Activated naive CD8-positive, alpha-beta T cell treated with anti-CD3 and anti-CD28 coated beads, Interleukin-2, amount 50 U/mL, for 24 hours (primary cell): ENCODE measurements at places on chromosomes 7 and 10.
A peak's percentile ranks its signal among the peaks of the same experiment; 100 is the strongest.

DNA sequence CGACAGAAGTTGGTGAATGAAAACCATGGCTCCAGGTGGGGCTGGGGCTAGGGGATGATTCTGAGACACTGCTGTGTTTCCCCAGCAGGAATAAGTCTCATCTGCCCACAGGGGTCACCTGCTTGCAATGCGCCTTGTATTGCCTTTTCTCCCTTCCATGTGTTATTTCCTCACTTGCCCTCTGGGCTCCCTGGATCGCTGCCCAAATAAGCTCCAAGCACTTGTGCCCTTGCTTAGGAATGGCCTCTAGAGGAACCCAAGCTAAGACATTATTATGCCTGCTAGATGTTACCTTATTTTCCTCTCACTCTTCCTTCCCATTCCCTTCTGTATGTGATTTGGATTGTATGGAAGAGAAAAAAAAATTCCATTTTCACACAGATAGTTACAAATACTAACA is 24.8 kb upstream of the PLPP4 start:
- no peak overlapping the region for H3K27ac ChIP-seq
- H3K4me1 ChIP-seq, result peaks cover 3% of the 10 kb centered on the region
- no peaks in the 10 kb centered on the region for H3K36me3 ChIP-seq
- peaks cover 12% of the 10 kb centered on the region for H3K27me3 ChIP-seq
- no peak for DNase-seq
- H3K4me3 ChIP-seq, result no peak overlapping the region

DNA sequence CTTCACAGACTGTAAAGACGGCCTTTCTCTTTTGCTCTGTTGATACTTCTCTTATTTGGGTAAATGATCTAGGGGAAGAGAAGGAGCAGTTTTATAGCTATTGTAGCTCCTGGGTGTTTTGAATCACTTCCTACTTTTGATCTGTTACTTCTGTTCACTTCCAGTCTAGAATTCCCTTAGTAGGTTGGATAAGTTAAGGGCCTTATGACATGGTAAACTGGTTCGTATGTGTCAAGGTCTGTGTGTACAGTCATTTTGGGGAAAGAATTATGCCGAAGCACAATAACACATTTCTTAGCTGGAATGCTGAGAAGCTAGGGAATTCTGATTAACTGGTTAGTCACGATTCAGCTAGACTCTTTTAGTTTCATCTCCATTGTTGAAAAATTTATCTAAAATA is 8.1 kb downstream of the DENND10 start:
- H3K27ac ChIP-seq, result no peak overlapping the region
- no peaks in the 10 kb centered on the region for H3K27me3 ChIP-seq
- H3K36me3 ChIP-seq, result peaks cover 20% of the 10 kb centered on the region
- no peak overlapping the region for H3K4me3 ChIP-seq
- peaks cover 13% of the 10 kb centered on the region for H3K4me1 ChIP-seq

DNA sequence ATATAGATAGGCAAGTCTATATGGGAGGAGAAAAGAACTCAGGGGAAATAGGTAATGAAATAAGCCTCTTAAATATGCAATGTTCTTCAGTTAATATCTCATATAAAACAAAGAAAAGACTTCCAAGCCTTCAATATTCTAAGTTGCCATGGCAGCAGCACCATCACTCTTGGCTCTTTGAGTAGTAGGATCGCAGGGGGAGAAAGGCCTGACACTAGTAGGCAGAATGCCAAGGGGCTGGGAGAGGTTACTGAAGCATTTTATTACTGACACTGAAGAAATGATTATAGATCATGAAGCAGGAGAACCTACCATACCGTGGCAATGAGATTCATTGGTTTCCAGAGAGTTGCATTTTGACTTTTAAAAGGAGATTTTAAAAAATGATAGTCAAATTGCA is 193.9 kb downstream of the NXPH1 start:
- H3K27ac ChIP-seq, result no peak overlapping the region
- no peaks in the 10 kb centered on the region for H3K27me3 ChIP-seq
- DNase-seq, result no peak

GRCh38 chr7:8982338-8982992 is 549.1 kb downstream of the NXPH1 start:
- no peak overlapping the region for H3K4me3 ChIP-seq
- no peak for DNase-seq
- H3K27me3 ChIP-seq, result no peaks in the 10 kb centered on the region
- no peak overlapping the region for H3K27ac ChIP-seq

- no peaks in the 10 kb centered on the region for H3K27me3 ChIP-seq
- H3K4me1 ChIP-seq, result no peaks in the 10 kb centered on the region
- H3K27ac ChIP-seq, result no peak overlapping the region
- H3K36me3 ChIP-seq, result no peaks in the 10 kb centered on the region
- no peak for DNase-seq
- no peak overlapping the region for H3K4me3 ChIP-seq
Observed at GRCh38 chr7:102931757-102932156, 19.0 kb downstream of the LRRC17 start.

DNA sequence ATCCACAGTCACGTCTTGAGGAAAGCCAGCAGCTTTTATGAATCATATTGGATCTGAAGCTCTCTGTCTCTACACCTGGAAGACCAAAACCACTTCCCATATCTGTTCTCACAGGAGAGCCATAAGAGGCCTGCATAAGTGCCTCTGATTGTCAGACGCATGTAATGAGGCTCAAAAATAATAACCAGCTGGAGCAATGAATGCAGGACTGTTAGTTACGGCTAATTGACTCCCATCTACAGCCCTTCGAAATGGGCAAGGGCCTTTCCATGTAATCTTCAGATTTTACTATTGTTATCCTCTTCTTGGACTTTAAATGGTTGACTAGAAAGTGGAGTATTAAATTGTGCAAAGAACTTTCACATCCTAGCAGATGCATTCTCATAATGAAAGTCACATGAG is 4.4 kb upstream of the SEMA3C start:
- DNase-seq, result no peak
- H3K27ac ChIP-seq, result no peak overlapping the region
- H3K4me1 ChIP-seq, result peaks cover 6% of the 10 kb centered on the region
- H3K4me3 ChIP-seq, result no peak overlapping the region
- no peaks in the 10 kb centered on the region for H3K36me3 ChIP-seq
- peaks cover 30% of the 10 kb centered on the region for H3K27me3 ChIP-seq

DNA sequence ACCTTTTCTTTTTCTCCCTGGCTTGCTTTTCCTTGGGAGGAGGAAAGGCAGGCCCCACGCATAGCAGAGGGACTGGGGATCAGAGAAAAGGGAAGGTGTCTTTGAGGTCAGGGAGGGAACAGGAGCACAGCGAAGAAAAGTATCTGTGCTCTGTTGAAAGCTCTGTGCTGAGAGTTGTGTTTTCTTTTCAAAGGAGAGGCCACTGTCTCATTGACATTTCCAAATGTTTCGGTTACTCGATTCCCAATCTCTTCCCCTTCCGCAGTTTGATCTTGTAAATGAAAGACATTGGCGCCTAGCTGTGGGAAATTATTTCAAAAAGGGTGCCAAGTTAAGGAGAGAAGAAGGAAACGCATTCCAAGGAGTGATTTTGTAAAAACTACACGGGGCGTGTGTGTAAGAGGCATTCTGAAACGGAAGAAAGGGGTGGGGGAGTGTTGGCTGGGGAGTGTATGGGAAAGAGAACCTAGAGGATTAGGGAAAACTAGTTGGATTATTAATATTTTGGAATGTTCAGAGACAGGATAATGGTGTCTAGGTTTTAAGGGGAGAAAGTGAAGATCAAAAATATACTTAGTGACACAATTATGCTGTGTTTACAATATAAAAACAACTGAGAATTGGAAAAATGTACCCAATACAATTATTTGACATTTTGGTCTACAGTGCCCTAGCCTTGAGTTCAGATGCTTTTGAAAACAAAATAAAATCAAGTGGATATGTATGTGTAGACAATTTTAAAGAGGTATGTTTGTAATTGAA is 708 bp downstream of the KLHDC10 start:
- H3K4me1 ChIP-seq, result peaks cover 51% of the 10 kb centered on the region
- H3K27ac ChIP-seq, result peak overlapping the region; percentile 50
- peaks cover 2% of the 10 kb centered on the region for H3K27me3 ChIP-seq
- no peak for DNase-seq

GRCh38 chr7:158414486-158414961 is 173.1 kb downstream of the PTPRN2 start:
- H3K27me3 ChIP-seq, result peaks cover 2% of the 10 kb centered on the region
- no peak overlapping the region for H3K27ac ChIP-seq
- no peaks in the 10 kb centered on the region for H3K36me3 ChIP-seq
- H3K4me3 ChIP-seq, result no peak overlapping the region

DNA sequence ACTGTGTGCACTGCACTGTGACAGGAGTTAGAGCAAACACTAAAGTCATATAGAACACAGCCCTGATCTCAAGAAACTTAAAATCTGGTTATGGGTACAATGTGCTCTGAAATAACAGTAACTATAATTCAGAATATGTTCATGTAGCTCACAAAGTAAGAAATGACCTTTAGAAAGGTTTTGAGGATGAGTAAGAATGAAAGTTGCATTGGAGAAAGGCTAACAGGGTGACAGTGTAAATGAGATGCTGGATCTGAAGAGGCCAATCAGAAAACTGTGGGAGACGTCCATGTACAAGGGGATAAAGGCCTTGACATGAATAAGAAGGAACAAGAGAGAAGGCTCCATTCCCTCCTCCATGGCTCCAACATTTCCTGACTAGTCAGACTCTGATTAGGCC is 124.7 kb downstream of the GRM3 start:
- no peaks in the 10 kb centered on the region for H3K4me1 ChIP-seq
- H3K27me3 ChIP-seq, result peaks cover 5% of the 10 kb centered on the region
- H3K27ac ChIP-seq, result no peak overlapping the region
- H3K4me3 ChIP-seq, result no peak overlapping the region
- no peaks in the 10 kb centered on the region for H3K36me3 ChIP-seq
- DNase-seq, result no peak

DNA sequence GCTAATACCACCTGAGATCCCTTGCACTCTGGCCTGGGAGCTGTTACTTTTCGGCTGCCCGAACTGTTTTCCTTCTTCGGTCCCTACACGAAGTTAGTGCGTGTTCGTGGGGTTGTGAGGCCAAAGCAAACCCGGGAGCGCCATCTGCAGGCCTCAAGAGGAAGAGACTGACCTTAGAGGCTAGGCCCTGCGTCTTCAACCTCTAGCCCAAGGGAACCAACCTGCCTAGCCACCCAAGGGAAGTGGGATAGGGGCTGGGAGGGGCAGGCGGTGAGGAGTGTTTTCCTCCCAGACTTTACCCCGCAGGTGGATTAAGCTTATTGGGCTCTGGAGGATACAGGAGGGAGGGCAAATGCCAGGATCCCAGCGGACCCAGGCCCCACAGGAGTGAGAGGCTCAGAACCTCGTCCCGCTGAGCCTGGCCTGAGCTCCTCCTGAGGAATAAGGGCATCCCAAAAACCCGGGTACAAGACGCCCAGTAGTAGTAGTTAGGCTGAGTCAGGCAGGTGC is 1.7 kb upstream of the PAX2 start:
- H3K4me1 ChIP-seq, result peaks cover 34% of the 10 kb centered on the region
- peaks cover 81% of the 10 kb centered on the region for H3K27me3 ChIP-seq
- H3K27ac ChIP-seq, result no peak overlapping the region
- H3K4me3 ChIP-seq, result no peak overlapping the region

DNA sequence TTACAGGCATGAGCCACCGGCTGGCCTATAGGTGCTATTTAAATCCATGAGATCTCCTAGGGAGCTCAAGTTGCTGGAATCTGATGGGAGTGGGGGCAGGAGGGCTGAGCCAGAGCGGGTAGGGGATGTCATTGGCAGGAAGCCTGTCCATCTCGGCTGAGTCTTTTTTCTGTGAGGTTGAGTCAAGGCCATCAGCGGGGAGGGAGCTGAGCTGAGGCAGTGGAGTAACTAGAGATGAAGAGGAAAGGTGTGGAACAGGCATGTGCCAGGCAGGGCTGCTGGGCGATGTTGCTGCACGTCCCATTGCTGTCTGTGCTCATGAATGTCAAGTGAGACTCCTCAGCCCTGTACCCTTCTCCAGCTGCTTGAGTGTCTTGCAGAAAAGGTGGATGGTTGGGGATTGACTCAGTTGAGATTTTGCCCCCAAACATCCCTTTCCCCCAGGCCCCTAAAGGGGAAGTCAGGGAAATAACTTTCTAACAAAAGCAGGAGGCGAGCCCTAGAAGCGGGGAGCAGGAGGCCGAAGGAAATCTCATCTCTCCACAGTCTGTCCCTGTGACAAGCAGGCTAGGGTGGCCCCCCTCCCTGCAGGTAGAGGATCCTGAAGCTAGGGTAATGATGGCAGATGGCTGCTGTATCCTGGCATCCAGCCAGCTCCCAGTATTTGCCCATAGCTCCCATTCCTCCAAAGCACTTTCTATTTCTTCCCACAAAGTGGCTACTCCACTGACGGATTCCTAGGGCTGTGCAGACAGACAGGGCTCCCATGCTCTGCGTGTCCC is 5.4 kb downstream of the ATP6V1F start:
- H3K27me3 ChIP-seq, result peaks cover 5% of the 10 kb centered on the region
- DNase-seq, result no peak
- H3K36me3 ChIP-seq, result peaks cover 6% of the 10 kb centered on the region
- peaks cover 16% of the 10 kb centered on the region for H3K4me1 ChIP-seq
- H3K4me3 ChIP-seq, result no peak overlapping the region

GRCh38 chr7:140680886-140681285 is 8.1 kb downstream of the ADCK2 start:
- peaks cover 32% of the 10 kb centered on the region for H3K36me3 ChIP-seq
- H3K27me3 ChIP-seq, result no peaks in the 10 kb centered on the region
- no peak overlapping the region for H3K27ac ChIP-seq
- H3K4me3 ChIP-seq, result no peak overlapping the region
- peaks cover 7% of the 10 kb centered on the region for H3K4me1 ChIP-seq

- H3K27me3 ChIP-seq, result peaks cover 5% of the 10 kb centered on the region
- no peak overlapping the region for H3K4me3 ChIP-seq
- no peak overlapping the region for H3K27ac ChIP-seq
- H3K36me3 ChIP-seq, result no peaks in the 10 kb centered on the region
Observed at GRCh38 chr7:141378405-141378804, 172.8 kb upstream of the AGK start.

GRCh38 chr7:80235334-80235733 is 100.7 kb downstream of the GNAI1 start:
- no peak overlapping the region for H3K27ac ChIP-seq
- H3K4me3 ChIP-seq, result no peak overlapping the region
- H3K27me3 ChIP-seq, result no peaks in the 10 kb centered on the region
- no peak for DNase-seq
- H3K4me1 ChIP-seq, result peaks cover 9% of the 10 kb centered on the region

- peaks cover 66% of the 10 kb centered on the region for H3K27me3 ChIP-seq
- no peak for DNase-seq
- peaks cover 22% of the 10 kb centered on the region for H3K4me1 ChIP-seq
Observed at GRCh38 chr7:150900675-150901074, 48.4 kb downstream of the AOC1 start.

- H3K4me1 ChIP-seq, result peaks cover 26% of the 10 kb centered on the region
- H3K4me3 ChIP-seq, result peak overlapping the region; percentile 84
- DNase-seq, result peak; percentile 48
- peaks cover 2% of the 10 kb centered on the region for H3K27me3 ChIP-seq
- peak overlapping the region; percentile 76 for H3K27ac ChIP-seq
Observed at GRCh38 chr7:139034855-139035585, 822 bp downstream of the ZC3HAV1L start.
